ENCODE measurements at places on chromosomes 3 and 15.

DNA sequence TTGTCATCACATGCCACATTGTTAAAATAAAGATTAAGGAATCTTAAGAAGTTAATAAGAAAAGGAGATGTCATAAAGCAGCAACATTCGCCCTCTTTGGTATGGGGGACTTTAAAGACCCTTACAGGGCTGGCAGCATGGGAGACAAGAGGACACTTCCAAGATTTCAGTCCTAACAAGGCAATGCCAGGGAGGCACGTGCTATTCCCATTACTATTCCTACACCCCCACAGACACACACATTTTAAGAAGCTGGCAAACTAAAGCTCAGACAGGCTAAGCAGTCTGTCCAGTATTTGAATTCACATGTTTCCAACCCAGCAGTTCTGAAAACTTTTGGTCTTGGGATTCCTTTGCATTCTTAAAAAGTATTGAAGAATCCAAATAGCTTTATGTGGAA is 80.8 kb downstream of the WDR49 start:
- no peak for DNase-seq

DNA sequence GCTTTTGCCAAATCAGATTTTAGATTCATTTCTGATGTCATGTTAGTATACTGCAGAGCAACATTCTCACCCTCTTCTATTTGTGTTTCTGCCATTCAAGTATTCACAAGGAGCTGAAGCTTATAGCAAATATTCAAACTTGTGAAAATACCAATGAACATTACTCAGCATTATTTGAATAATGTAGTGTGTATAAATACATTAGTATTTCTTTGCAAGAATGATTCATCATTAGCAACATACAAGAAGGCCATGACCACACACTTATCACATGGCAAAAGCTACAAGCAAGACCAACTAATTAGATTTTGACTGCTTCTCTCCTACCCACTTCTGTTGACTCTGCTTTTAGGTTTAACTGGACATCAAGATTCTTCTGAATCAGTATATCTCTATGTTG is 124.9 kb downstream of the IGSF11 start:
- no peak for DNase-seq

GRCh38 chr3:15797642-15798303 is at the start of gene ANKRD28:
TSS of gene ANKRD28 (minus strand) at chr3:15797979. CDS start at chr3:15796521, 1,458 bp downstream.
- no peak for DNase-seq

DNA sequence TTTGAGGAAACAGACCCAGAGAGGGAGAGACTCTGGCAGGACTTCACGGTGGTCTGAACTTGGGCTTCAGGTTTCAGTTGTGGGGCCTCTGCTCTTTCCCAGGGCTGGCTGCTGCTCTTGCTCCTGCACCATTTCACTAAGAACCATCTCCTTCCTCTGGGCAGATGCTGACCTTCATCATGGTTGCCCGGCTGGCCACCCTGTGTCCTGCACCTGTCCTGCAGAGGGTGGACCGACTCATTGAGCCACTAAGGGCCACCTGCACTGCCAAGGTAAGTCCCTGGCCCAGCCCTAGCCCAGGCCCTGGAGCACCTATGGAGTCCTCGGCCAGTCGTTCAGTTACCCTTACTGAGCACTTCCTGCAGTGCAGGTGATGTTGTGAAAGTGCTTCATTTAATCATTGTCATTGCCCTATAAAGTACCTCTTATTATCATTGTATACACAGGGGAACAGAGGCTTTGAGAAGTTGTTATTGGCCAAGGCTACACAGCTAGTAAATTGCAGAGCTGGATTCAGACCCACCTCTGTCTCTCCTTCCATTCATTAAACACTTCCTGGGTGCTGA is 10.0 kb downstream of the RPL32 start:
- no peak for DNase-seq

Measured in stimulated activated CD4-positive, alpha-beta T cell treated with anti-CD3 and anti-CD28 coated beads, Interleukin-4, amount 100 ng/mL, for 48 hours (primary cell).